ENCODE measurements at places on chromosomes 16 and 17. TPM values are rescaled to one million over a fixed set of nuclear protein-coding genes. Genes with fewer than 3 reads are reported as not detected.

The OTOA gene
- not detected for polyA plus RNA-seq

DNA sequence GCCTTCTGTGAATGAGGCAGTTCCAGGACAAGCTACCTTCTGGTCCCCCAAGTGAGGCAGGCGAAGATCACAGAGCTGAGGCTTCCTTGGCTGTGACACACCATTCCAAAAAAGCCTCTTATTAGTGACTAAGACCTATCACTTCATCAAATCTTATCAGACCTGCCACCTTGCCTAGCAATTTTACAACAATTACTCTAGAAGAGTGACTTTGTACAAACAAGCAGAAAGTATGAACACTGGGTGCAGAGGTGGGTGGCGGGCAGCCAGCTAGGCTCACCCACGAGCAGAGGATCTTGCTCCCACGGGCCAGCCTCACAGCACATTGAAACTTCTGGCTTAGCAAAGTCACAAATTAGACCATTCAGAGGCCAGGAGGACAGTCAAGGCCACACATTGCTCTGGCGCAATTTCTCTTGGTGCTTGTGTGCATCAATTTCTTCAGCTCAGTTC is 2.2 kb upstream of the ICAM2 start:
- no peak for DNase-seq

The ZDHHC1 gene
- polyA plus RNA-seq, result 10.6 TPM

The CPNE7 gene
- 3.7 TPM for polyA plus RNA-seq

DNA sequence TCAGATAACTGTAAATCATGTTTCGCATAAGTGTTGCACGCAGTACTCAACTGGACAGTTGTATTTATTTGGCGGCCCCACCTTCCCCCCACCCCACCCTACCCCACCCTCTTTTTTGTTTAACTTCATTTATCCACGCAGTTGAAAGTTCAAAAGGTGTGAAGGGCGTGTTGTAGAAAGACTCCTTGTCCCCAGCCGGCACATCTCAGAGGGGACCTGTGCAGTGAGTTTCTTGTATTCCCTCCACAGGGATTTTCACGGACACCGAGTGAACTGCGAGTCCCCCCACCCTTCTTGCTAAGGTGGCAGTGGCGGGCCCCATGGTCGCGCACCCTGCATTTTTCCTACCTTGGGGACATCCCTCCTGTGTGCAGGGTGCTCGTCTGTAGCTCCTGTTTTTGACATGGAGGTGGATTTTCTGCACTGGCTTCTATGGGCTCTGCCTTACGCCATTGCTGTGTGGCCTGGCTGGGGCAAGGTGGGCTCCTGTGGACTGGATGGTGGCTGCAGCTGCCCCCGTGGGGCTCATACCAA is 36.2 kb downstream of the ADCY7 start:
- no peak for DNase-seq

The IRX5 gene
- 7.9 TPM for polyA plus RNA-seq

- DNase-seq, result no peak
Measured at GRCh38 chr17:45849536-45849990, 4.9 kb downstream of the SPPL2C start.

- no peak for DNase-seq
Measured at GRCh38 chr16:20089246-20089965, 15.7 kb upstream of the GPR139 start.

- no peak for DNase-seq
Measured at GRCh38 chr16:83393196-83393981, 414.4 kb upstream of the HSBP1 start.

- DNase-seq, result no peak
Measured at GRCh38 chr16:79661578-79661977, 61.0 kb upstream of the MAF start.

The LAT gene
- polyA plus RNA-seq, result 4.1 TPM

DNA sequence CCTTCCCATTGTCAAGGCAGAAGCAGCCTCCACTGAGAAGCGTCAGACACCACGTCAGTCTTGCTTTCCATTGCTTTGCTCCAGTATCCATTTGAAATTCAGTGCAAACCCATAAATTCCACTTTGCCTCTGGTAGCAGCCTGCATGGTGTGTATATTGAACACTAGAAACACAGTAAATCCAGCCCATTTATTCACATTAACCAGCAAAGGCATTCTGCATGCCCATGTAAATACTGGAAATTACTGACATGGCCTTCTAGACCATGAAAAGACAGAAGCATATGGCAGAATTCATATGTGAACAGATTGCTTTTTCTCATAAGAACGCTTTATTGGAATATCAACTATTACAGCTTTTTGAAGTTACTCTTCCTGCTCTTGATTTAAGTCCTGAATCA is 595.0 kb downstream of the WWOX start:
- DNase-seq, result peak; percentile 37

The STH gene
- not detected for polyA plus RNA-seq

The FBXW10 gene
- polyA plus RNA-seq, result not detected

- DNase-seq, result no peak
Measured at GRCh38 chr17:50214976-50215760, 13.7 kb upstream of the COL1A1 start.

DNA sequence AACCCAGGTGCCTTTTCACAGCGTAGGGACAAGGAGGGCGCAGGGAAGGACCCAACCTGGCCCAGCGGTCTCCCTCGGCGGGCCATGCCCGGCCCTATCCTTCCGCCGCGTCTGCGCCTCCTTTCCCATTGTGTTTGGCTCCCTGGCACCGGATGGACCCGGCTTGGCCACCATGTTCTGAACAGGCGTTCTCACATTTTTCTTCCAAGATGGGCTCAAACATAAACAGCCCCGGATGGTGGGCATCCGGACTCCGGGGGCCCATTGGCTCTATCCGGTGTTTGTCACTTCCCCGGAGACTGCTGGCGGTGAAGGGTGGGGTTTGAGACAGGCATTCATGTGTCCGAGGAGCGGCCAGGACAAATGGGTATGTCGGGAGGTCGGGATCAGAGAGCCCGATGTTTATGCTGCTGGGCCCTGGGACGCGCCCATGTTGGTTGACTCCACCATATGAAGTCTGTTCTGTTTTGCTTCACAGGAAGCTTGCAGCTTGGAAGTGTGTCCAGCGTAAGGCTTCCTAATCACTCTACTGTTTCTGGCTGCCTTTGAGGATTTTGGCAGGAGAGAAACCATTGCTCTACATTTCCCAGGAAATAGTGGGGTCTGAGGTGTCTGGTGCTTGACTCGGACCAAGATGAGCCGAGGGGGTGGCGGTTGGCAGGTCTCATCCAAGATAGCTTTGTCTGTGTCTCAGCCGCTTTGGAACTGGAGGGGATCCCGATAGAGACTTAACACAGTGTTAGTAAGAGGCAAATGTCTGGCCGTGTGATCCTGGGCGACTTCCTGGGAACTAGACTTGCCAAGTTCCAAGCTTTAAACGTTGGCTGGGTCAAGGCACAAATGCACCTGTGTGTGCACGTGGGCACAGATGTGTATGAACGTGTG is 188.3 kb downstream of the IRF8 start:
- DNase-seq, result no peak

All from brain (organoid and tissue), 16 donors.